ENCODE measurements at places on chromosomes 5 and 9.

GRCh38 chr9:68974431-68974830 lies 39.5 kb downstream of the PRKACG start:
- no peak for DNase-seq

DNA sequence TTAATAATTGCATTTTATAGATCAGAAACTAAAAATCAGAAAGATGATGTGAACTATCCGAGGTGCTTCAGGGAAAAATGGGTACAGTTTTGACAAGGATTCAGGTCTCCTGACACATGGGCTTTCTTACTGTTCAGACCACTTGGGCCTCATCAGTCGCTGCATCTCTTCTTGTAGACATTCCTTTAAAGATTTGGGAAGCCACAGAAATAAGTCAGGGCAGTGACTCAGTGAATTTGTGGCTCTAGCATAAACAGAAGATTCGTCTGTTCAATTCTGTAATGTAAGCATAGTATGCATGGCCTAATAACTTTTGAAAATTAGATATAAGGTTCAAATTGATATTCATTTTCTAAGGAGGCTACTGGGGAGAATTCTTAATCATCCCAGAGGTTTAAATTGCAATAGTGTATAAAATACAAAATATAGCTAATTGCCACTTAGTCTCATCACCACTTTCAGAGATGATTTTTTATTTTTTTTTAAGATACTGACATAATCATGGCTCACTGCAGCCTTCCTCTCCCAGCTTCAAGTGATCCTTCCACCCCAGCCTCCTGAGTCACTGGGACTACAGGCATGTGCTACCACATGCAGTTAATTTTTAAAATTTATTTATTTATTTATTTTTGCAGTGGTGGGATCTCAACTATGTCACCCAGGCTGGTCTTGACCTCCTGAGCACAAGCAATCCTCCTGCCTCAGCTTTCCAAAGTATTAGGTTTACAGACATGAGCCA lies 48.9 kb downstream of the RASEF start:
- DNase-seq: no peak

- DNase-seq: no peak
Observed at GRCh38 chr5:132901730-132902129, 28.3 kb downstream of the LEAP2 start.

DNA sequence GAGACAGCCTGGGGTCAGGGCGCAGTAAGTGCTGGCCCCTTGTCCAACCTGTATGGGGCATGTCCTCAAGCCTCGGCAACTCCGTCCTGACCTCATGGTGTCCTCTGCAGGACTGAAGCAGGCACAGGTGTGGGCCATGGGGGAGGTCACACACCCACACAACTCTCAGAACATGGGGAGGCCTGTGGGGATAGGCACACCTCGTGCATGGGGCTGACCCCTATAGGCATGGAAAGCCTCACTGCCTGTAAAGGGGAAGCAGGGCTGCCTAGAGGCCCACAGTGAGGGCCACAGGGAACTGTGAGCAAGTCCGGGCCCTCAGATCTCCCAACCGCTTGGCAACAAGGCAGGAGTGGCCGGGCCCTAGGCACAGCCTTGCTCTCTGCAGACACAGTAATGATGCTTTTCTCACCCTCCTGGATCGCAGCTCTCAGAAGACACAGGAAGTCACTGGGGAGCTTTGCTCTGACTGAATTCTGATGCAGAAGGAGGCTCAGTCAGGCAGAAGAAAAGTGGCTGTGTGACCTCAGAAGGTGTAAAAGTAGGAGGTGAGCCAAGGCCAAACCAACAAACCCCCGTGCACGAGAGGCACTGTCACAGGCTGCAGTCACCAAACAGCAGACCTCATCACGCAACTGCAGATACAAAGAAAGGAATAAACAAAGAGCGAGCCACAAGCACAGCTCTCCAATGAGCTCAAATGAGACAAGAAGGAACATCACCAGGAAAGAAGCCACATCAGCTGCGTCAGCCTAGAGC lies 5.4 kb downstream of the IPPK start:
- DNase-seq: no peak

- no peak for DNase-seq
Observed at GRCh38 chr9:133202145-133202513, 6.9 kb downstream of the OBP2B start.

DNA sequence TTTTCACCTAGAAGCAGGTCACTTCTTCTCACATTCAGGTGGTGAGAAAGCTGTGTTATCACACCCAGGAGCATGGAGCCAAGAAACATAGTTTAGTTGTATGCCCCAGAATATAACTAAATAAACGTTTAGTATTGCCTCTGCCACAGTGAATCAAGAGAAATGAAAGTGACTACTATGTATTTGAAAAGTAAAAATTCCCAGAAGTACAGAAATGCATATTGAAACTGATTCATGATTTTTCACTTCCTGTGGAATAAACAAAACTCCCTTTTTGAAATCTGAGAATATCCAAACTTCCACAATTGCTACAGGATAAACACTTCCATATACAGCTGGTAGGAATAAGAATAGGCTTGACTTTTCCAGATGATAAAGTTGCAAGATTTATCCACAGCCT lies 15.3 kb upstream of the NINJ1 start:
- no peak for DNase-seq

- DNase-seq: no peak
Observed at GRCh38 chr5:60263346-60263745, 369.8 kb upstream of the PDE4D start.

DNA sequence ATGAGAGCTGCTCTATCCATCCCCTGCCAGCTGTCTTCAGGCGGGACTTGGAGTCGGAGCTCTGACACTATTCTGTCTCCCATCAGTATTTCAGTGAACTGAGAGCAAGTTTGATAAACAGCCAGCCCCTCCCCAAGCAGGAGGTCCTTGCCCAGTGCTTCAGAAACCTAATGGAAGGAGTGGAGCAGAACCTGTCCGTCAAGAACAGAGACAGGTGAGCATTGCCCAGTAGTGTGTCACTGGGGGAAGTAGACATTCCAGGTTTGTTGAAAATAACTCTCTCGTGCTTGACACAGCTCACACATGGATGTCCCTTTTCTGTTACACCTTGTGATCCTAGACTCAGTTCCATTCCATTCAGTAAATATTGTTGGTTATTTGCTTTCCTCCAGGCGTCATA lies 13.2 kb upstream of the TLX3 start:
- DNase-seq: no peak

DNA sequence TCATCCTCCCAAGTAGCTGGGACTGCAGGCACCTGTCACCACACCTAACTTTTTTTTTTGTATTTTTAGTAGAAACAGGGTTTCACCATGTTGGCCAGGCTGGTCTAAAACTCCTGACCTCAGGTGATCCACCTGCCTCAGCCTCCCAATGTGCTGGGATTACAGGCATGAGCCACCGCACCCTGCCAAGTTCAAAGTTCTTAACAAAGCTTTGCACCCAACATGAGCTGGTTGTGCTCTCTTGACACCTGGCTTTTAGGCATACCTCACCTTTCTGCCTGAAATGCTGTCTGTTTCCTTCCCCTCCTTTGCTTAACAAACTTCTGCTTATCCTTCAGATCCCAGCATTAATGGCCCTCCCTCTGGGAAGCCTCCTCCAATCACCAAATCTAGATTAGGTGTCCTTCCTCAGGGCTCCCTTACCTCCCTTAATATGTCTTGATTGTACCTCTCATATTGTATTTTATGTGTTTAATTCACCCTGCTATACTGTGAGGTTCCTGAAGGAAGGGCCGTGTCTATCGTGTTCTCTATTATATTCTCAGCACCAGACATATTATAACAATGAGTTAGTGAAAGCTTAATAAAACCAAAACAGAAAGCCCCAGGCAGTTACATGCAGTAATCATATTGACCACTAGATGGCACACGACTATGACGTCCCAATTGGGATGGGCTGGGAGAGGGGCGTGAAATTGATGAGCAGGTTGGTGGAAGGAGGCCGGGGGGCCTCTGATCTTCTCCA lies 62.9 kb upstream of the PPARGC1B start:
- DNase-seq: no peak

DNA sequence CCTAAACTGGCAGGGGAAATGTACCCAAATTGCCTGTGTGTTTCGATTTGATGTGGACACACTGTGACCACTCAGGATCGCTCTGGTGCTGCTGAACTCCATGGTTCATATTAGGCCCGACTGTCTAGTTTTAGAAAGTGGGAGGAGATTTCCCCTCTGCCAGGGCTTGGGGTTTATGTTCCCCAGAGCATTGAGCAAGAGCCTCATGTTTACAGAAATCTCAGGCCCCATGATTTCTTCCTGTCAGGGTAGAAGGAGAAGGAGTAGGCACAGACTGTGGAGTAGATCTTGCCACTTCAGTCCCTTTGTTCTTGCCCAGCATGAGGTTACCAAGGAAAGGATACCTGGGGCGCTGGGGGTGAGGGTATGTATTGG lies 40.8 kb upstream of the GLRX start:
- no peak for DNase-seq

DNA sequence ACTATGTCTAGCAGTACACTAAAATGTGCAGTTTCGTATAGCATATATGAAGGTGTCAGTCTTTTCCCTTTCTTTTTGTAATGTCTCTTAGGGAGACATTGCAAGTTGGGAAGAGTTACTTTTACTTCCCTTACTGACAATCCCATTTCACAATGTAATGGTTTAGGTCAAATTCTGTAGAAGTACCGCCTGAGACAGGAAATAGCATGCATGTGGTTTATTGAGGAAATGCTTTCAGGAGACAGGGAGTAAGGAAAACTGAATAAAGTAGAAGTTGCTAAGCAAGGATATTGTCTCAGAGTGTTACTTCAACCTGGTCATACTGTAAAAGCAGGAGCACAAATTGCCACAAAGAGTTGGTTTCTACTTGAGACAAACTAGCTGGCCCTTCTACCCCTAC lies 32.1 kb upstream of the MSANTD3 start:
- no peak for DNase-seq

DNA sequence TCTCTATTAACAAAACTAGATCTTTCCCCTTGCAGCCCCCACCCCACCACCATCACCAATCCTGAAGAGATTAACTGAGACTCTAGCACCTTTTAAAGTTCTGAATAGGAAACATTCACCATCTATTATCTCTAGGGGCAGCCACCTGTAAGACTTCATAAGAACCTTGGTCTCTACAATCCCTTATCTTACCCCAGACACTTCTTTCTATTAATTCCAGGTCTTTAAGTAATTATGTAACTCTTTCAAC lies 180.2 kb upstream of the FBXL17 start:
- no peak for DNase-seq

DNA sequence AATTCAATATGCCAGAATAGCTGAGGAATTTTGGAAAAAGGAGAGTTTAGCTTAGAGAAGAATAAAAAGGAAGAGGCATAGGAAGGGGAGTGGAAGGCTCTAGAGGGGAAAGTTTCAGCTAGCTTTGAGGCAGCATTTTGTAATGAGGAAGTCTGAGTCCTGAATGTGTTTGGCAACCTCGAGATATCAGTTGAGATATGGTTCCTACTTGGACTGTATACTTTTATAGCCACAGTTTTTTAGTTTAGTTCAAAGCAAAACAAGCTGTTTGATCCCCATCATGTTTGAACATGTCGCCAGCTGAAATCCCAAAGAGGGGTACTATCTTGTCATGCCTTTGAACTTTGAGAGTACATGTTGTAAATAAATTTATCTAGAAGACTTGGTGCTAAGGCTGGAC lies 559.0 kb upstream of the FTMT start:
- DNase-seq: no peak

DNA sequence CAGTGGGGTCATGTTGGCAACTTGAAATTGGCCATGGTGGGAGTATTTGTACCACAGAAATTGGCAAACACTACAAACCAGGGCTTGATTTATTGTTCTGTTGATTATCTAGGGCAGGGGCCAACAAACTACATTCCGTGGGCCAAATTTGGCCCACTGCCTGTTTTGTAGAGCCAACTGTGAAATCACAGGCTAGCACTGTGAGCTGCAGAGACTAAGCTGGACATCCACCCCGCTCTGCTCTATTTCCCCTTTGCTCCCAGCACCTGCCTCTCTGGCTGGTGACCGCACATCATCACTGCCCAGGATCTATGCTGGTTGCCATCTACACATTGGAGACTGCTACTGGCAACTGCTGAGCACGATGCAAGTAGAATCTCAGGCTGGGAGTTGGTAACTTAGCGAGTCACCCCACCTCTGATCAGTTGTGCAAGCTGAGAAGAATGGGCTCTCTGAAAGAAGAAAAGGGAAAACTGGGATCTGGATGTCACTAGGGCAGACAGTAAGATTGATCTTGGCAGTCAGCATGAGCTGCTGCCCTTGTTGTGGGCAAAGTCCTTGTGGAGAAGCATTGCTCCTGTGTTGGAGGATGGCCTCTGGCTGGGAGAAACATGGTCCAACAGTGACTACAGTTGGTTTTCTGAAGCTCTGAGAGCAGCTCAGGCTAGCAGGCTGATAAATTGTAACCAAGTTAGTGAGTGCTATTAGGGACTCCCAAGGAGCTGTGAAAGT lies 144.7 kb upstream of the RAD23B start:
- DNase-seq: no peak

- peak; percentile 18 for DNase-seq
Observed at GRCh38 chr5:139845846-139846681, 50.5 kb downstream of the PSD2 start.

DNA sequence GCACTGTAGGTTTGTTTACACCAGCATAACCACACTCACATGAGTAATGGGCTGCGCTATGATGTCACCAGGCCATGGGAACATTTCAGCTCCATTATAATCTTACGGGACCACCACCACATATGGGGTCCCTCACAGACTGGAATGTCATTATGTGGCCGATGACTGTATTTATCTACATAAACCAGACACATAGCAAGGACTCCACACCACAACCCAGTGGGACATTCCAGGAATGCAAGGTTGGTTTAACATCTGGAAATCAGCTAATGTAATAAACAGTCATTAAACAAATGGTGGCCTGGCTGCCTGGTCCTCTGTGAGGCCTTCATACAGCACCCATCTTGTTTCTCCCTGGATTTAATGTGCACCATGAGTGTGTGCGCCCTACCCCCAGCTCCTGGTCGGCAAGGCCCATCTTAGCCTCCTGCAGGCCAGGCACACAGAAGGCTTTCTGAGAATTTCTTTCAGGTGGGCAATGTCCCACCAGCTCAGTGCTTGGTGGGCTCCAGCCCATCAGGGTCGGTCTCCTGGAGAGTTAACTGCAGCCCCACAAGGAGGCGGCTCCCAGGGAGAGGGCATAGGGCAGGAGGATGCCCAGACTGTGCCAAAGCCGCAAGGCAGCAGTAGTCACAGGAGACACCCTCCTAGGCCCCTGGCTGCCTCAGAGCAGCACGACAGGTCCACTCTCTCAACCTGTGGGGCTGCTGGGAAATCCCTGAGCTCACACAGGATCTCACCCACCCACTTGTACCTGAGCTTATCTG lies 35.9 kb upstream of the SARDH start:
- peak; percentile 22 for DNase-seq

DNA sequence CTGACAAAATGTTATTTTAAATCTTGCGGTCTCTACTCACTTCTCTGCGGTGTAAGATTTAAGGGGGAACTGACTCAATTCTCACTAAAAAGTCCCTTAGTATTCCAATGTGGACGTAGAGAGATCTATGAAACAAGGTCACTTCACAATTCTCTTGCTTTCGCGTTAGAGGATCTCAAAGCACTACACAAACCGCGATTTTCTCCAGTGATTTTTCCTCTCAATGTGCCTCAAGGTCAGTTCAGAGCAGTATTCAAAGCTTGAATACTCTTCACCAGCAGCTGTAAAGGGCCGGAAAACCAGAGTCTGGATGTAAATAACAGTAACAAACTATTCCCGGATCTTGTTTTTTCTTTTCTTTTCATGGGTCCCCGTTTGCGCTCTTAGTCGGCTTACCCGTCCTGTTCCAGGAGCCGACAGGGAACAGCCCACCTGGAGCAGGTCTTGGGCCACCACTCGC lies 128.2 kb downstream of the TMEM161B start:
- no peak for DNase-seq

- DNase-seq: no peak
Observed at GRCh38 chr9:23850690-23851629, 24.9 kb upstream of the ELAVL2 start.

Data from activated CD4-positive, CD25-positive, alpha-beta regulatory T cell treated with anti-CD3 and anti-CD28 coated beads, Interleukin-2, amount 50 U/mL, for 72 hours (primary cell).